GM12878 (cell line): ENCODE measurements at places on chromosomes 13 and 19. TPM values are rescaled to one million over a fixed set of nuclear protein-coding genes. Genes with fewer than 3 reads are reported as not detected.
A peak's percentile ranks its signal among the peaks of the same experiment; 100 is the strongest.

The ZNF253 gene
- total RNA-seq = 3.7 and 4.8 TPM in 2 replicates

The RELB gene
- 43.4 and 43.8 TPM in 2 replicates for total RNA-seq

The SPRED3 gene
- total RNA-seq = 1.2 and 1.5 TPM in 2 replicates

The SLC7A1 gene
- total RNA-seq = 87.9 and 91.7 TPM in 2 replicates

The PLPPR3 gene
- not detected in 2 replicates for total RNA-seq

The THSD8 gene
- 25.1 and 30.0 TPM in 2 replicates for total RNA-seq

The RSPH6A gene
- 0.37 and 0.41 TPM in 2 replicates for total RNA-seq

The ZNF442 gene
- 0.15 and 0.58 TPM in 2 replicates for total RNA-seq

The SHISA7 gene
- total RNA-seq = not detected in 2 replicates

The CILP2 gene
- total RNA-seq = 0.05 TPM in 1 of 2 replicates, not detected in the other

The ERCC2 gene
- 38.7 and 40.1 TPM in 2 replicates for total RNA-seq

DNA sequence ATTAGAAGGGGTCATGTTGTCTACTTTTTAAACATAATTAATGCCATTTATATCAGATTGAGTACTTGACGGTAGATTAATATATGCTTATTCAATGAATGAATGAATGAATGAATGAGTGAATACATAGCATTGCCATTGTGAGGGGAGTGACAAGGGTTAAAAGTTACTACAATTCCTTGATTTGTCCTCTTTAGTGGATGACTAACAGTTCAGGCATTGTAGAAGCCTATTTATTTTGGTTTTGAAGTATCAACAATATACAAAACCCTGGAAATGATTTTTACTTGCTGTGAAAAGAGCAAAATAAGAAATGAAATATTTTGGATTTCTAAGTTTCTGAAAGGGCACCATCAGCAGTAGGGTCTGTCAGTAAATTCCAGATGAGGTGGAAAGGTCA is 122.7 kb downstream of the CYSLTR2 start:
- no peak for DNase-seq

DNA sequence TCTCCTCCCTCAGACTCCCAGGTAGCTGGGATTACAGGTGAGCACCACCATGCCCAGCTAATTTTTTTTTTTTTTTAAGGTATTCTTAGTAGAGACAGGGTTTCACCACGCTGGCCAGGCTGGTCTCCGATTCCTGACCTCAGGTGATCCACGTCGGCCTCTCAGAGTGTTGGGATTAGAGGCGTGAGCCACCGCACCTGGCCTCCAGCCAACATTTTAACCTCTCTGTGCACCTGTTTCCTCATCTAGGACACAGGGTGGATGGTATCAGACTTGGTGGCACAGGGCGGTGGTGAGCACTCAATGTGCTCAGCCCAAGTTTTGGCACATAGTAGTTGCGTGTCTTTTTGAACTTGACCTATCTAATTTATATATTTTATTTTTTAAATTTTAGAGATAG is 12.5 kb downstream of the APBA3 start:
- no peak for DNase-seq

DNA sequence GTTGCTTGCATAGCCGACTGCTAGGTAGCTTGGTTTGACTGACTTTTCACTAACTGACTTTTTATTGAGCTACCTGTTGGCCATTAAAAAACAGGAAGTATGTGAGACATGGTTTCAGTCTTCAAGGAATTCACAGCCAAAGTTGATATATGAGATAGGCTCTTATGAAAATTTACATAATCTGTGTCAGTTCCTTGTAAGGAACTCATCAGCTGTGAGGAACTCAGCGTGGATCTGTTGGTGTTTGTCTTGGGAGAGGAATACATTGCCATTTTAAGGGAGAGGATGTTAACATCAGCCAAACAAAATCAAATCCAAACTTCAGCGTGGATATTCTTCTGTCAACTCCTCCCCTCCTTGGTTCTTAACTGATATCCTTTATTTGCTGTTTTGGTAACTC is 2.0 kb downstream of the RNF113B start:
- DNase-seq = no peak

DNA sequence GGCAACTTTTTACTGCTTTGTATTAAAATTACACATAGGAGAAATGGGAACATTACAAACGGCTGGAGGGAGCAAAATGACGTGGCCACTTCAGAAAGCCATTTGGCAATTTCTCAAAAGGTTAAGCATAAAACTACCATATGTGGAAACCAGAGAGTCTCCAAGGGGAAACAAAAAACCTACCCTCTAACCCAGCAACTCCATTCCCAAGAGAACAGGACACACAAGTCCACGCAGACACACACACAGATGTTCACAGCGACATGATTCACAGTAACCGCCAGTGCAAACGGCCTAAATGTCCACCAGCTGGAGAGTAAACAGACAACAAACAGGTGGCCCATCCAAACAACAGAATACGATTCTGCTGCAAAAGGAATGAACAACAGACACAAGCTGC is 37.2 kb downstream of the STK24 start:
- no peak for DNase-seq

DNA sequence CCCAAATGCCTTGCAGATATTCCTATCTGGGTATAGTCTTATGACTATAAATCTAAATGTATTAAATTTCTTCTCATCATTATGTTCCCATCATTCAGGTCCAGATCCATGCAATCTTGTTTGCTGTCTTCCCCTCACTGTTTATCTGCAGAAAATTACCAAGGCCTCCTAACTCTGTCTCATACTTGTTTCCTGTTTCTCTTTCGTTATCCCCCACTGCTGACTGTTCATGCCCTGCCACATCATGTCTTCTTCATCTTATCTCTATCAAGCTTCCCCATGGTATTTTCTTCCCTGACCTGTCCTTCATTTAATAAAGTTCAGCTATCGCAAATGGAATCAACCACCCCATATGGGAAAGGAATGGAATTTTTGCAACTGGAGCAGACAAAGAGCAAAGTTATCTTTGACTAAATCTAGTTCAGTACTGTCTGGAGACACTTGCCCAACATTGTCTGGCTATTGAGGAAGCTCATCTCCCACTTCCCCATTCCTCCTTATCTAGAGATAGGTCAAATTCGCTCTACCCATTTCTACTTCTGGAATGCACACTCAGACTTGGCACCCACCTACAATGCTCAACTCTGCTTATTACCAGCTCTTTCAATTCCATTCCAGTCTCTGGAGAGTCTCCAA is 1358.1 kb downstream of the EFNB2 start:
- no peak for DNase-seq

- no peak for DNase-seq
Observed at GRCh38 chr13:28741084-28741491, 22.3 kb upstream of the SLC46A3 start.

GRCh38 chr19:5231857-5232678 is 108.5 kb downstream of the PTPRS start:
- DNase-seq = no peak

DNA sequence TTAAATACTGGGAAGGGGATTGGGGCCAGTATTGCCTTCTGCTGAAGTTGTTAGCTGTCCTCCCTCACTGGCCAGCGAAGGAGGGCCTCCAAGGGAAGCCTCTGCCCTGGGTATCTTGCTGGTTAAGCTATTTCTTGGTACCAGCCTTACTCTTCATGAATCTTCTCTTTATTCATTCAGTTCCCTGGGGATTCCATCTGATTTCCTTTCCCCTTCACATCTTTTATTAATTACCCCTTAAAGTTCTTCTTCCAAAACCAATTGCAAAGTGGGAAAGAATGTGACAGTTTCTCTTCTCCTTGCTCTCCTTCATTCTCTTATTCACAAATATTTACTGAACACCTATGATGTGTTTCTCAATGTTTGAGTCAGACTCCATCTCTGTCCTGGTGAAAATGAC is 36.7 kb upstream of the STK24 start:
- DNase-seq = no peak

GRCh38 chr19:804419-805165 is 7.3 kb downstream of the PTBP1 start:
- DNase-seq = no peak

- DNase-seq = peak; percentile 35
Observed at GRCh38 chr19:41785653-41786052, 10.7 kb upstream of the CEACAM3 start.

DNA sequence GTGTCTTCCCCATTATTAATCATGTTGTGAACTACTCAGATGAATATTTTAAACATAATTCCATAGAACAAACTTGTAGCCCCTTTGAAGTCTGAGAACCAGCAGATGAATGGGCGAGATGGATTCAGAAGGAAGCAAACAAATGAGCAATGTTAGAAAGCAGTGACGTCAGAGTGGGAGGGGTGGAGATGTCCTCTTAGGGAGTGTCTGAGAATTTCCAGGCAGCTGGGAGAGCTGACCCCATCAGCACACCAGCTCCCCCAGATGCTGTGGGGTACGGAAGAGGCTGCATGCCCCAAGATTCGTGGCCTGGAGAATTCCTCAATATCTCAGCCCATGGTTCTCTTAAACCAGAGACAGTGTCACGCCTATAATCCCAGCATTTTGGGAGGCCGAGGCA is 68.6 kb downstream of the DPF1 start:
- DNase-seq = no peak

DNA sequence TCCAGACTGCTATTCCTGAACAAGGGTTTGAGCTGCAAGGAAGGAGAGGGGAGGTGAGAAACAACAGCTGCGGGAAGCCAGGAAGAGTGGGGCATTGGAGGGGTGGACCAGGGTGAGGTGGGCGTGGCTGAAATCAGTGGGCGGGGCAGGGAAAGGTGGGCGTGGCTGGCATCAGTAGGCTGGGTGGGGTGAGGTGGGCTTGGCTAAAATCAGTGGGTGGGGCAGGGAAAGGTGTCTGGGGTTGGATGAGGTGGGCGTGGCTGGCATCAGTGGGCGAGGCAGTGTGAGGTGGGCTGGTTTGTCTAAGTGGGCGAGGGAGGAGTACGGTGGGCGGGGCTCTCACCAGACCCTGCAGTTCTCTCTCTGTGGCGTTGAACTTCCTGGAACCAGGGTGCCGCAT is 87.6 kb downstream of the MUC16 start:
- no peak for DNase-seq

GRCh38 chr19:39671739-39672363 is 16.1 kb downstream of the LGALS16 start:
- DNase-seq = no peak

DNA sequence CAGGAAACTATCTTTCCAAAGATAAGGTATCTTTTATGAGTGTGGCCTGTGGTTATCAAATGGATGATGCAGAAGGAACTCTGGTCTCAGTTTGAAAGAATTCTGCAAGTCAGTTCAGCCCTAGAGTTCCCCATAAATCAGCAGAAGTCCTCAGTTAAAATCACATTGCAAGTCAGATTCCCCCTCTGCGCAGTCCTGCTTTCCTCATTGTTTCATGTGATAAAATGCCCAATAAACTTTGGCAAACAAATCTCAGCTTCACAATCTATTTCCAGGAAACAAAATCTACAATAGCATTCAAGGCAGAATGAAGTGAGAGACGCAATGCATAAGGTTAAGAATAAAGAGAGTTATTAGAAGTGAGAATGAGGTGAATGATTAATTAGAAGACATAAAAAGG is 216.3 kb upstream of the KLHL1 start:
- no peak for DNase-seq

DNA sequence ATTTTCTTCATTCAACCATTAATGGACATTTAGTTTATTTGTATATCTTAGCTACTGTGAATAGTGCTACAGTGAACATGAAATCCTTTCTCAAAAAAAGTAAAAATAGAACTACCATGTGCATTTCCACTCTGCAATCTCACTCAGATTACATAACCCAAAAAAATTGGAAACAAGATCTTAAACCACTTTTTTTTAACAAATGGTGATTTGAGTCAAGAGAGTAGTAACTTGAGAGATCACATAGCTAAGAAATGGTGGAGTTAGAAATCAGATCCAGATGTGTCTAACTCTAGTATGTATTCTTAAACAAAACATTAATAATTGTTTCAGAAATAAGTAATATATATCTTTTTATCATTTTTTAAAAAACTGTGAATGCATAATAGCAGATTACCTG is 318.3 kb upstream of the SGCG start:
- no peak for DNase-seq

GRCh38 chr19:43316591-43317319 is 36.7 kb upstream of the CD177 start:
- DNase-seq = no peak

DNA sequence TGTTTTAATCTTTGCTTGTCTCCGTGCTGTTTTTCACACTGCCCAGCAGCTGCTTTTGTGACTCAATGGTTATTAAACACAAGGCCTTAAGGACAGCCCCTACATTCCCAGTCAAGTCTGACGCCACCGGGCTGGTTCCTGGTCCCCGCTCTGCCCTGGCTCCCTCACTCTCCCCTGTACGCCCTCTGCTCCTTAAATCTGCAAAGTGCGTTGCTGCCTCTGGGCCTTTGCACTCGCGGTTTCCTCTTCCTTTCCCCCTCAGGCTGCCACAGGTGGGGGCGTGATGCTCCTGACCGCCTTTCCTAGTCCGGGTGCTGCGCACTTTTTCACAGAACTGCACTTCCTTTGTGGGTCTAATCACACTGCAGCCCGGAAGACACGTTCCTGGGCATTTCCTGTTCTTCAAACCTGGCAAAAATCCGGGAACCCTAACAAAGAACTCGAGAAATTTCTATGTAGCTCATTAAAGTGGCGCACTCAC is 25.6 kb downstream of the NOSIP start:
- DNase-seq = no peak

- no peak for DNase-seq
Observed at GRCh38 chr13:111559612-111560403, 239.4 kb downstream of the TEX29 start.

DNA sequence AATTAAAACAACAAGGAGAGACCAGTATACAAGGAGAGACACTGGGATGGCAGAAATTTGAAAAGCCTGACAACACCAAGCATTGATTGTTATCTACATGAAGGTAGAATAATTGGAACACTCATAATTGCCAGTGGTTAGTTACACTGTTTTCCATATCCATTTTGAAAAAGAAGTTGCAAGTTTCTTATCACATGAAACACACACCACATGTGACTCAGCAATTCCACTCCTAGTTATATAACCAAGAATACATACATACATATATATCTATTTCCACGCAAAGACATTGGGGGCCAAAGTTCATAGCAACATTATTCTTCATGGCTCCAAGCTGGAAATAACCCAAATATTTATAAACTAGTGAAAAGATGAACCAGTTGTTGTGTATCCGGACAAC is 15.2 kb upstream of the PABPC3 start:
- DNase-seq = no peak

- DNase-seq = no peak
Observed at GRCh38 chr19:51513968-51514367, 12.4 kb upstream of the SIGLEC12 start.
